ENCODE measurements at places on chromosomes 2 and 18.
A peak's percentile ranks its signal among the peaks of the same experiment; 100 is the strongest.

GRCh38 chr2:84115173-84115857, 343.8 kb downstream of the SUCLG1 start:
- no peak for DNase-seq

GRCh38 chr2:97695744-97696143, 17.6 kb upstream of the ZAP70 start:
- no peak for DNase-seq

DNA sequence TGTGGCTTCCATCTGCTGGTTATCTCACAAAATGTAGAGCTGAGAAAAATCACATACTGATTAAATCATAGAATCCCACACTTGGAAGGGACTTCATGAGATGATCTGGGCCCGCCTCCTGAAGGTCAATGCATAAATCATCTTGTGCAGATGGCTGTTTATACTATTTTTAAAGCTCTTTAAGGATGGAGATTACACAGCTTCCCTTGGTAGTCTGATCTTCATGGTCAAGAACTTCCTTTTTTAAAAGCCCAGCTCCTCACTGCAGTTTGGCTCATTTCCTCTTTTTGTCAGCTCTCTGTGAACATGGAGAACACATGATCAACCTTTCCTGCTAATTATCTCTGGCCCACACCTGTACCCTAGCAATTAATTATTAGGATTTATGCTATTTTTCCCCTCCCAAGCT, 25.9 kb downstream of the GCG start:
- DNase-seq, result no peak

DNA sequence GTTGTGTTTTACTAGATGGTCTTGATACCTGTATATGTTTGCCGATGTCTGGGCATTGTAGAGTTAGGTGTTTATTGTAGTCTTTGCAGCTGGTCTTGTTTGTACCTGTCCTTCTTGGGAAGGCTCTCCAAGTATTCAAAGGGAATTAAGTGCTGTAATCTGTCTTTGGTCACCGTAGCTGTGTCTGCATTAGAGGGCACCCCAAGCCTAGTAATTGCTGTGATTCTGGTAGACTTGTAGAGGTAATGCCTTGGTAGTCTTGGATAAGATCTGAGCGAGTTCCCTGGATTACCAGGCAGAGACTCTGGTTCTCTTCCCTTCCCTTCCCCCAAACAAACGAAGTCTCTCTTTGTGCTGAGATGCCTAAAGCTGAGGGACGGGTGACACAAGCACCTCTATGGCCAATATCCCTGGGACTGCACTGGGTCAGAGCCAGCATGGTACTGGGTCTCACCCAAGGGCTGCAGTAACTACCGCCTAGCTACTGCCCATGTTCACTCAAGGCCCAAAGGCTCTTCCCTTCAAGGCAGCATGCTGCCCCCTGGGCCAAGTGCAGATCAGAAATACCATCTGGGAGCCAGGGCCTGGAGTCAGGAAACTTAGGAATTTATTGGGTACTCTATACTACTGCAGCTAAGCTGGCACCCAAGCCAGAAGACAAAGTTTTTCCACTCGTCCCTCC, 27.1 kb downstream of the STPG4 start:
- no peak for DNase-seq

GRCh38 chr18:55328301-55328700, 259.7 kb downstream of the TCF4 start:
- peak; percentile 38 for DNase-seq

DNA sequence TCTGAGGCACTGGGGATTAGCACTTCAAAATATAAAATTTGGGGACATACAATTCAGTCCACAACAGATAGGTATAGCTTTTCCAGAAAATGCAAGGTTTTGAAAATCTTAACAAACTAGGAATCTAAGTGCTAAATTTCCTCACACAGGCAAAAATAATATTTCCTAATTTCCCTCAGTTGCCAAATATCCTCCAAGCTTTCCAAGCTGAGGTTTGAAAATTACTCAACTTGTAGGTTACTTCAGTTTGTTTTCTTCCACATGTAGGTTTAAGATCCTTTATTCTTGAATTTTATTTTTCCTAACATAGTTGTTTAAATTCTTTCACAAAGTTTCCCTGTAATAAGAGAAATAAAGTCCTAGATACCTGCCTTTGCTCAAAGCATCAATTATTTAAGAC, 192.9 kb upstream of the NRXN1 start:
- no peak for DNase-seq

- DNase-seq, result no peak
Observed at GRCh38 chr2:241289597-241289996, 25.9 kb downstream of the HDLBP start.

GRCh38 chr2:135230150-135230549, 178.1 kb downstream of the RAB3GAP1 start:
- no peak for DNase-seq

- DNase-seq, result no peak
Observed at GRCh38 chr18:76328140-76328539, 166.9 kb downstream of the ZNF516 start.

DNA sequence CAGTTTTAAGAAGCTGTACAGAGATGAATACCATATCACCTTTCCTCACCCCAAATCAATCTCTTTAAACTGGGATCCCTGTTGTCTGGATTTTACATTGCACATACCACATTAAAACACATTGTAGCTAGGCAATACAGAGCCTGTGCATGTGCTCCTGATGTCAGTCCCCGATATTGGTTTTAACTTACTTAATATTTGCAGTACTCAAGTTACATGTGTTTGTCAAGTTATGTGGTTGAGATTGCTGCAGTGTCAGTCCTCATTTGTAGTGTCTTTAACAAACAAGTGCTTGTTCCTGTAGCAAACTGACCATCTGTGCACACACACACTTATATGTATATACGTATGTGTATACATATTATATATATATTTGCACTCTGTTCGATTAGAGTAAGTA, 10.4 kb upstream of the UBE2E3 start:
- DNase-seq, result no peak

- DNase-seq, result no peak
Observed at GRCh38 chr2:1798115-1798784, 53.9 kb upstream of the PXDN start.

- peak; percentile 61 for DNase-seq
Observed at GRCh38 chr2:74583504-74583903, 29.0 kb downstream of the DOK1 start.

DNA sequence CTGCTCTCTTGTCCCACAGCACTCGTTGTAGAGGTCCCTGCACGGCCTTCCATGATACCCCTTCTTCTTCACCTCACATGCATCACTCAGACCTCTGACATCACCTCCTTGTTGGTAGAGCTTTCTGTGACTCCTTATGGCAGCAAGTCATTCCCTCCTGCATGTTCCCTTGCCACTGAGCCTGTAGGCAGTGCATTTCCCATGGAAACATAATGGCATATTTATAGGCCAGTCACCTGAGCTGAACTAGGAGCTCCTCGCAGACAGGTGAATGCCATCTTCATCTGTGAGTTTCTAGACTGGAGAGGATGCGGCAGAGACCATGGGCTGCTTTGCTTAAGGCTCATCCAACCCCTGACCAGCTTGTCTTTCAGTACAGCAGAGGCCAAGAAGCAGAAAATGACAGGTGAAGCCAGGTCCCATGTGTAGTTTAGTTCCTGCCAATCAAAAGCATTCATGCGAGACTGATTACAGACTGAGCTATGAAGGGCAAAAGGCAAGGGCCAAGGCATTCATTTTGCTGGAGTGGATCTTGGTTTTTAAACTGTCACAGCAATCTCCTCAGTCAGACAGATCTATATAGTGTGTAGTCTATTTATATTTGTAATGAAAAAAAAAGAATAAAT, 59.4 kb upstream of the NEDD4L start:
- no peak for DNase-seq

GRCh38 chr2:161177969-161178368, 17.7 kb downstream of the TANK start:
- no peak for DNase-seq

GRCh38 chr18:31586616-31587015, 5.1 kb upstream of the TTR start:
- no peak for DNase-seq

DNA sequence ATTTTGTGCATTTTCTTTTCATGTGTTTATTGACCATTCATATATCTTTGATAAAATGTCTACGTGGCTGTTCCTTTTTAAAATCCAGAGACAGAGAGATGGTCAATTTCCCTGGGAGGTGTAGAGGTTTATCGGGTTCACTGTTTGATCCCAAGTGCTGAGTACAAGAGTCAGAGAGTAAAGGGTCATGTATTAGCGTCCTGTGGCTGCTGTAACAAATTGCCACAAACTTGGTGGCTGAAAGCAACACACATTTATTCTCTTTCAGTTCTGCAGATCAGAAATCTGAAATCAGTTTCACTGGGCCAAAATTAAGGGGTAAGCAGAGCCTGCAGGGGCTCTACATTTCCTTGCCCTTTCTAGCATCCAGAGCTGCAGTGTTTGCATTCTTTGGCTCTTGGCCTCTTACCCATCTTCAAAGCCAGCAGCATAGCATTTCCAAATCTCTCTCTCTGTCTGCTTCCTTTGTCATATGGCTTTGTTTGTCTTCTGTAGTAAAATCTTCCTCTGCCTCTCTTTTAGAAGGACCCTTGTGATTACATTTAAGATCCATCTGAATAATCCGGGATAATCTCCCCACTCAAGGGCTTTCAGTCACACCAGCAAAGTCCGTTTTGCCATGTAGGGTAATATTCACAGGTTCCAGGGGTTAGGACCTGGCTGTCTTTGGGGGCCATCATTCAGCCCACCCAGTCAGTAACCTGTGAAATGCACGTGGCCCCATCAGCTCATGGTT, 49.9 kb downstream of the TMEM17 start:
- DNase-seq, result no peak

DNA sequence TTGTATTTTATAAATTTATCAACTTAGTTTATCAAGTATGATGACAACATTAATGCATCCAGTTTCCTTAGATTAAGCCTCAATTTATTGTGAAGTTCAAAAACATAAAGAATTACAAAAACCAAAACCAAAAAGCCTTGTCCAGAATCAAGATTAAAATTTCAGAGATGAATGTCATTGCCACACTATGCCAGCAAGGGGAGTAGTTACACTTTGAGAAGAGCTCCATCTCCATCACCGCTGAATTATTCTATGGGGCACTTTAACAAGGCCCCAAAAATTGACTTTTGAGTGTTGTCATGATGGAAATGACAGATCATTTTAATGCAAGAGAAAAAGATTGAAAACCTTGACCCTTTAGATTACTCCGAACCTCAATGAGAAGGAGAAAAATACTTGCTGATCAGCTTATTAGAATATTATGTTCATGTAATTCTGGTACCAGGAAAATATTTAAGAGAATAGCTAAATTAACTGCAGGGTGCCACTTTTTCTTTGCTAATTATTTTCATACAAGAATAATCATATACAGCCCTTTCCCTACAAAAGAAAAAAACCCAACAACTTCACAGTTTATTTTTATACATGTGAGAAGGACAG, 152.5 kb upstream of the AQP4 start:
- DNase-seq, result peak; percentile 1

GRCh38 chr2:124151691-124152090, 126.6 kb downstream of the CNTNAP5 start:
- no peak for DNase-seq

DNA sequence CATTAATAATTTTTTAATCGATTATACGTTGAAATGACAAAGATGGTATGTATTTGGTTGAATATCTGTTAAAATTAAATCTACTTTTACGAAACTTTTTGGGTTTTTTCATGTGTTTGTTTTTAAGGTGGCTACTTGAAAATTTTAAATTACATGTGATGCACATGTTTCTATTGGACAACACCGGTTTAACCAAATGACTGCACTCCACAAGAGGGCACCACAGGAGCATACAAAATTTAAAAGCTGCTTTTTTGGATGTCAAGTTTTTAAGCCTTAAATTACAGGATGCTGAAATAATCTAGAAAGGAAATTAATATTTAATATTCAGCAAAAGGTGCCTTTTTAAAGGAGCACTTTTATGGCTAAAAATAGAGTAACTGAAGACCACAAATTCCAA, 98.7 kb downstream of the ACVR1 start:
- DNase-seq, result peak; percentile 30

DNA sequence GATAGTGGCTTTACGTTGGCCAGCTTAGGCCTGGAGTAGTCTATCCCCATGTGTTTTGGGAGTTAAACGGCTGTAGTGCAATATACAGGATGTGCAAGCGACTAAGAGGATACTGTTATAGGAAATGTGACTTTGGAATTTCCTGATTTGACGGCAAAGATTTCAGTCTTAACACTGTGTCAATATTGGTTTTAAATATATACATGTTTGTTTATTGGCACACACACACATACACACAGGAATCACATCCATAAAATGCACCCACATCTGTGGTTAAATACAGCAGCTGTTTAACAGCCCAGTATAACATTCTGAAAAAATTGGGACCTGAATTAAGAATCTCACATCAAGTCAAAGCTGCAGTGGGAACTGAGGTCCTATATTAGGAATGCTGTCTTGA, 347.1 kb downstream of the TXNL1 start:
- DNase-seq, result no peak

GRCh38 chr2:107462181-107462580, 364.5 kb upstream of the RGPD4 start:
- DNase-seq, result no peak

DNA sequence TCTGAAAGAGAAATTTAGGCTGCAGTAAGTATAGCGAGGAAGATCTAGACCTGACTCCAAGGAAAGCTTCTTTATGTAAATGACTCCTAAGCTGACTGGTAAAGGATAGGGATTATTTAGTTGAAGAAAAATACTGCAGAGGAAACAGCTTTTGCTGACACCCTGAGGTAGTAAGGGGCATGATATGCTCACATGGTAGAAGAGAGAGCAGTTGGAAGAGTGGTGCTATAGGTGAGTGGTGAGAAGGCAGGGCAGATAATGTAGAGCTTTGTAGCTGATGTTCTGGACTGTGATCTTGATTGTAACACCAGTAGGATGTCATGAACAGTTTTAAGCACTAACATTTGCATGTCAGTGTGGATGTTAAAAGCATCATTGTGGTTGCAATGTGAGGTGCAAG, 639.1 kb upstream of the SLC39A10 start:
- no peak for DNase-seq

DNA sequence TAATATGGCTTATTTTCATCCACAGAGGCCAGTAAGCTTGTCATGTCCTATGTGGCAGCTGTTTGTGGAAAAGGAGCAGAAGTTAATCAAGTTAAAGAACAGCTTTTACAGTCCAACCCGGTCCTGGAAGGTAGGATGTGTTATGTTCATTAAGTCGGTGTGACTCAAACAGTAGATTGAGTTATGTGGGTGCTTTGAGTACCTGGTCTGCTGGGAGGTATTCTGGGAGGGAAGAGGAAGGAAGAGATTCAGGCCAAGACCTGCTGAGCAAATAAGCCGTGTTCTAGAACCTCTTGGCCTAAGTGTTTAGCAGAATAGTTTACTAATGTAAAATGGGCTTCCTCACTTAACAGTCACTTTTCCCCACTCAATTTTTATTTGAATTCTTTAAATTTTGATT, 96.2 kb downstream of the MYO1B start:
- DNase-seq, result no peak

- no peak for DNase-seq
Observed at GRCh38 chr2:1638281-1638860, 105.9 kb downstream of the PXDN start.

GRCh38 chr2:184581391-184581790, 16.9 kb upstream of the ZNF804A start:
- no peak for DNase-seq

- DNase-seq, result no peak
Observed at GRCh38 chr2:177885828-177886466, 186.6 kb downstream of the PDE11A start.

- peak; percentile 50 for DNase-seq
Observed at GRCh38 chr2:19124135-19124534, 234.3 kb downstream of the OSR1 start.

GRCh38 chr2:120445449-120446143, 99.7 kb downstream of the INHBB start:
- DNase-seq, result no peak

Measured in hepatic stellate cell (primary cell).